Jurkat, Clone E6-1 (cell line): ENCODE measurements at places on chromosomes 4 and X.

GRCh38 chr4:165541851-165542459, 163.1 kb downstream of the CPE start:
- DNase-seq: no peak

- DNase-seq: no peak
Observed at GRCh38 chrX:69505772-69506616, 1.9 kb downstream of the NALF2 start.

GRCh38 chrX:126670258-126670657, 117.6 kb upstream of the DCAF12L1 start:
- no peak for DNase-seq

GRCh38 chr4:120685756-120686278, 236.7 kb downstream of the PRDM5 start:
- no peak for DNase-seq

- peak; percentile 91 for DNase-seq
Observed at GRCh38 chr4:152500800-152501434, 35.0 kb downstream of the FBXW7 start.

DNA sequence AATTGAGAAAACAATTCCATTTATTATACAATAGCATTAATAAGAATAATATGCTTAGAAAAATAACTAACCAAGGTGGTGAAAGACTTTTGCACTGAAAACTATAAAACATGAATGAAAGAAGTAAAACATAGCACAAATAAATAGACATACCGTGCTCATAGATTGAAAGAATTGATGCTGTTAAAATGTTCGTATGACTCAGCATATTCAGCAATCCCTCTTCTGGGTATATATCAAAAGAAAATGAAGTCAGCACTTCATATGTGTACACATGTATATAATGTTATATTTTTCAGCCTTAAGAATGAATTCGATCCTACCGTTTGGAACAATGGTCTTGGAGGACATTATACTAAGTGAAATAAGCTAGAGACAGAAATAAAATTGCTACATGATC, 716.3 kb downstream of the GLUD2 start:
- DNase-seq: no peak

DNA sequence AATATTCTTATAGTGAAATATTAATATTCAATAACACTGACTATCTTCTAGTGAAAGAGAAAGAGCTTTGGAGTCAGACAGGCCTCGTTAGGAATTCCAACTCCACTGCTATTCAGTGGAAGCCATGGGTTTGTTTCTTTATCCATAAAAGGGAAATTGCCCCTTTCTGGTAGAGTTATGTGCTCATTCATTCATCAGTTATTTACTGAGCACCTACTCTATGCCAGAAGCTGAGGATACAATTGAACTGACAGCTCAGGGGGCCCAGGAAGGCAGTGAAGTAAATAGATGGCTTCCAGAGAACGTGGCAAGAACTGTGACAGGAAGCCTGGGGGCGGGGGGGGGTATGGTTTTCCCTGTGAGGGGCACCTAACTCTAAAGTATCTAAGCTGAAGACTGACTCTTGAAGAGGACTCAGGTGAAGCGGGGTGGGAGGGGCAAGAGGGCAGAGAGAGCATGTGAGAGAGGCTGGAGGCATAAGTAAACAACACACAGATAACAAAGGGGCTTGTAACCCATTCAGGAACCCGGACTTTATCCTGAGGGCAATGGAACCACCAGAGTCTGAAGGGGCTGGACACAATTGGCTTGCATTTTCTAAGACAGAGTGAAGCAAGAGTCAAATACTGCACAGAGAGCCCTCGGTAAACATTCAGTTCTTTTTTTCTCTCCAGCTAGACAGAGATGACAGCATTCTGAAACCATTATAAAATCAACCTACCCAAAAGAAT, 20.3 kb downstream of the ANXA5 start:
- DNase-seq: no peak

DNA sequence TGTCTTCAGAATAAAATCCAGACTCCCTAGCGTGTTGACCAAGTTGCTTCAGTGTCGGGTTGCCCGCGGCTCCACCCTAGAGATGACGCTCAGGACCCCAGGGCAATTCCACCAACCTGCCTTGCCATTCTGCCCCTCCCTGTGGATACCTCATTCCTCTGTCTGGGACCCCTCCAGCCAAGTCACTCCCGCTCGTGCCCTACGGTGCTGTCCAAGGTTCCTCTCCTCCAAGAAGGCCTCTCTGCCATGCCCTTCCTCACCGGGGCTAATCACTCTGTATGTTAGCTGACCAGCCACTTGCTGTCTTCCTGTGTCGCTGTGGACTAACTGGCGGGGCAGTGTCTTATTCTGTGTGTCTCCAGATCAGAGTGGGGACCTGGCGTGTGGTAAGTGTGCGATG, 46.6 kb downstream of the TENM3 start:
- no peak for DNase-seq

GRCh38 chr4:172517391-172517790, 651.2 kb upstream of the GALNT7 start:
- no peak for DNase-seq

DNA sequence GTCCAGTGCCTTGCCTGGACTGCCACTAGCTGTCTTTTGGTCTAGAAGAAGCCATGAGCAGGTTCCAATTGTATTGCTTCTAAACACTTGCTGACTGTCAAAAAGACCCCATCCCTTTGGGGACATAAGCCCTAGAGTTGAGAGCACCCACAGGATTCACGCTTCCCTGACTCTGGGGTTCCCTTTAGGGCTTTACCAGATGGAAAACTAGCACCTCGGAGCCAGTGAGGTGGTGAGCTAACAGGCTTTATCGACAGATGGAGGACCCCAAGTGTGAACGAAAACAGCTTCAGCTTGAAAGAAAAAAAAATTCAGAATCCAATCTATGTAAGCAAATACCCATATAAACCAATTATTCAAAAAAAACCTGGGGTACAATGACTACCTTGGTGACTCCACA, 90.8 kb downstream of the NAA11 start:
- no peak for DNase-seq

DNA sequence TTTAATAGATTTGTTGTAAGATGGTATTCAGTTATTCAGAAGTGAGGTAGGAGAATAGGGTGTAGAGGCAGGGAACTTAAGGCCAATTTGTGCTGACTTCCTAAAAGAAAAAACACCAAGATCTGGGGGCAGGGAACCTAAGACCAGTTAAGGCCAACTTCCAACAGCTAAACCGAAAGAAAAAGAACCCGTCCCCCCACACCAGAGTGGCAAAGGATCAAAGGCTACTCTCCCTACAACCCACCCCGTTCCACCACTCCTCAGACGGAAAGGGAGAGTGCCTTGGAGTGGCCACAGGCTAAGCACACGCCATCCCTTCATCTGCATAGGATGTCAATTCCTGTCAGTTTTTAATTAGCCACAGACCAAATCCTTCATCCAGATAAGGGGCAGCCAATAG, 3.7 kb upstream of the ZNF718 start:
- no peak for DNase-seq

DNA sequence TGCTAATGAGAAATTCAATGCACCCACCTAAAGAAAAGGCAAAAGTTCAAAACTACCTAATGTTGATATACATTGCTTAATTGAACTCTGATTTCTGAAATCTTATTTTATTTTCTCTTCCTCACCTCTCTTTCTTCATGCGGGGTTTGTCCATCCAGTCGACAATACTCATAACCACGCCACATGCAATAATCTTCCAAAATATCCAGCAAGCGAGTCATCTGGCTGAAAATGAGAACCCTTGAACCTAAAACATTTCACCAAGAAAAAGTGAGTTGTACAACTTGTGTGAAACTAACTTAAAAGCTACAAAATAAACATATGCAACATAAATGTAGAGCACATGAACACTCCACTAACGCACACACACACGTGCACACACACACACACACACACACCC, 26.7 kb downstream of the SMARCA1 start:
- no peak for DNase-seq

GRCh38 chrX:41153448-41153847, 68.2 kb downstream of the USP9X start:
- no peak for DNase-seq

DNA sequence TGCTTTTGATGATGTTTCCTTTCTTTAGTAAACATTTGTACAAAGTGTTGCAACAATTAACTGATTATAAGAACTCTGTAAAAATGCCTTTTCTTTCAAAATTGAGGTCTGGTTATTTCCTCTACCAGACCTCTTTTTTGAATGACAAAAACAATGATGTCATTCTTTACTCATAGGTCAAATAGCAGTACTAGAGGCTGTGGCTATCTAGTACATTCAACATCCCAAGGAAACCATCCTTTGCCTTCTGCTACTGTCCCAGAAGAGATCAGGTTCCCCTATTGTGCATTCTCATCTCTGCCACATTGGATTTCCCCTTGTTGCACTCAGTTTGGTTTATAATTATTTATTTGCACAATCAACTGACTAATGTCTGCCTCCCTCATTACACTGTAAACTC, 19.1 kb upstream of the MAD2L1 start:
- no peak for DNase-seq

GRCh38 chrX:25872786-25873185, 265.4 kb upstream of the MAGEB18 start:
- no peak for DNase-seq

- DNase-seq: no peak
Observed at GRCh38 chr4:89556601-89557305, 249.2 kb upstream of the GPRIN3 start.

- DNase-seq: no peak
Observed at GRCh38 chr4:152708796-152709195, 29.0 kb upstream of the TMEM154 start.

DNA sequence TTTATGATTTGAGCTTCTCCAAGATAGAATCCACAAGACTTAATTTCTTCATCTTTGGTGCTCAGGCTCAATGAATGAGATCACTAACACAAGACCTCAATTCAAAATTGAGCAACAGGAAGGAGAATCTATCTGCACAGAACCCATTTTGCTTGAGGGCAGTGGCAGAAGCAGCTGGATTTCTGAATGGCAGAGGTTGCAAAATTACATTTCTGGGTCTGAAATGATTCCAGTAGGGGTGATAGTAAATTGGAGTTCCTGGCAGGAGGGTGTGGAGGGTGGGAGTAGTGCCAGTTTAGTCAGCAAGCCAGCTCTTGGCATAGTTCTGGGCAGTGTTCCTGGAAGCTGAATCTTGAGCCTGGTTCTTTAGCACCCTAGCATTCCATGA, 281.1 kb downstream of the SLC7A11 start:
- no peak for DNase-seq

DNA sequence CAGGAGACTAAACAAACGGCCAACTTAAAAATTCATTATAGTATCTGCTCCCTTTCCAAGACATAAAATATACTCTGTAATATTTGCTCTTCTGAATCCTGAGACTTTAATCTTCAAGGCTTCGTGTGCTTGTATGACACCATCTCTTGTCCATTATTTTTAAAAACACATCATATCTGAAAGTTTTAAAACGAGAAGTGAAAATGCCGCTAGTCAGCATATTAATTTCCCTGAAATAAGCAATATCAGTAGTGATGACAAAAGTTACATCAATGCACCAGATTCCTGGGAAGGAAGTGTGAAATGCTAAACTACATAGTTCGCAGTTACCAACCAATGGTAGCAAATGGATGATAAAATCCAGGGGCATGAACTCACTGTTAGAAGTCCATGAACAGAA, 66.8 kb upstream of the EXOC1L start:
- no peak for DNase-seq

- DNase-seq: no peak
Observed at GRCh38 chrX:8139716-8140115, 31.4 kb downstream of the VCX2 start.

GRCh38 chr4:62676962-62677361, 1476.8 kb downstream of the ADGRL3 start:
- no peak for DNase-seq

DNA sequence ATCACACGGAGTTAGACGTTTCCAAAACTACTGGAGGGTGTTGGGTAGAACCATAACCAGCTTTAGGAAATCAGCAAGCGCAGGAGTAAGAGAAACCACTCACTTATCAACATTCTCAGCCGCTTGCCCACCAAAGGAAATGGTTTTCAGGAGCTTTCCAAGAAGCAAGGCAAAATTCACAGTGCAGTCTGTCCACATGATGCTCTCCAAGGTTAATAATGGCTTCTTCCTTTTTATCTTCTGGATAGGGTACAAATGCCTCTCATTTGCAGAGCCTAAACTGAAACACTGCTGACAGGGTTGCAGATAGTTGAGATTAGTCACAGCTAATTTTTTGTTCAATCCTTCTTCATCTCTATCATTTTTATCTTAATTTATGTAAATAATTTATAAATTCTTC, 705.4 kb downstream of the RAB28 start:
- DNase-seq: no peak

DNA sequence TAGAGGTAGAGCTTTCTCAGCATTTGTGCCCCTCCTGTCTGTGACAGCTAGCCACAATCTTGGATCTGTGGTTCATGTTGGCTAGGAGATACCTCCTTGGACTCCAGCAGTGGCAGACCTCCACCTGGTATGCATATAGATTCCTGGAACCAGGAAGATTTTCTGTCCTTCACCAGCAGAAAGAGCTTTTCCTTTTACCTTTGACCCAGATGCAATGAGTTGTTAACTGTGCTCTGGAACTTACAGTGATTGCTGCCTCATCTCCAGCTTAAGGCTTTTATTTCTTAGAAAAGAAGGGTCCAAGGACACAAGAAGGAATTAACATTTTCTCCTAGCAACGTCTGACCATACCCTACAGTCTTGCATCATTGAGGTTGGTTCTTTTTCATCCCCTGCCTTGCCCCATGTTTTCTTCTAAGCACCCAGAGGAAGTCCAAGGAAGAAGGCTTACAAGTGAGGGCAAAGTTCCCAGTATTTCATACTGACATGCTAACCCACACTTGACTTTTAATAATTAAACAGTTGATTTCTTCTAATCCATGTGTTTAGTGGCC, 217.1 kb upstream of the ARHGAP24 start:
- DNase-seq: no peak

DNA sequence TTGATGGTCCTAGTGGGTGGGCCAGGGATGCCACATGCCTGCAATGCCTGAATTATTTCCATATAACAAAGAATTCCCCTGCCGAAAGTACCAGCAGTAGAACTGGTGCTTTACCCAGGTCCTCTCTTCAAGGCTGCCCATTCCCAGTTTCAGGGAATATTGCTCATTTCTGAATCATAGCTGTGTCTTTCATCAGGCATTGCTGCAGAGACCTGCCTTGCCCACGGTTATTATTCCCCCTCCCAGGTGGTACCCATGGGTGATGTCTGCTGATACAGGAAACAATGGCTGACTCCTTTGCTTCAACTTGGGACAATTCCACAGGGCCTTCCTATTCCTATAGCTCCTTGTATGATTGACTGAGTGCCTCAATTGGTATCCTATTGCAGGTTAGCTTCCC, 9.7 kb upstream of the IQCM start:
- DNase-seq: no peak

- no peak for DNase-seq
Observed at GRCh38 chrX:140508958-140509357, 4.1 kb upstream of the SOX3 start.

DNA sequence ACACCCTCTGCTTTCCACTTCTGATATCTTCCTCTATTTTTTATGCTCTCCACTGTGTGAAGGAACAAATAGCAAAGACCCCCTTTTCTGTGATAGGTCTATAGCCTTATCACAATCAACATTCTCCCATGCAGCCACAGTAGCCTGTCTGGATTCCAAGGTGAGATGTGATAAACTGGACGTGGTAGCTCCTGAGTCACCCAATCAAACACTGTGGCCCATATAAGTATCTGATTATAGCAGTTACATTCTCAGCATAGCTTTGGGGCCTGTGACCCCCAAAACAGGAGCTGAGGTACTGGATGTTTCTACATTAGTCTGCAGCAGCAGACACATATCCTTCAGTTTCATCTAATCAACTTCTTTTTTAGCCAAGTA, 172.7 kb upstream of the IGFBP7 start:
- no peak for DNase-seq

GRCh38 chr4:8281519-8282133, 12.1 kb downstream of the HTRA3 start:
- no peak for DNase-seq

- DNase-seq: no peak
Observed at GRCh38 chrX:72255864-72256263, 17.0 kb upstream of the ERCC6L start.
